ENCODE measurements at places on chromosomes 12 and 14.

DNA sequence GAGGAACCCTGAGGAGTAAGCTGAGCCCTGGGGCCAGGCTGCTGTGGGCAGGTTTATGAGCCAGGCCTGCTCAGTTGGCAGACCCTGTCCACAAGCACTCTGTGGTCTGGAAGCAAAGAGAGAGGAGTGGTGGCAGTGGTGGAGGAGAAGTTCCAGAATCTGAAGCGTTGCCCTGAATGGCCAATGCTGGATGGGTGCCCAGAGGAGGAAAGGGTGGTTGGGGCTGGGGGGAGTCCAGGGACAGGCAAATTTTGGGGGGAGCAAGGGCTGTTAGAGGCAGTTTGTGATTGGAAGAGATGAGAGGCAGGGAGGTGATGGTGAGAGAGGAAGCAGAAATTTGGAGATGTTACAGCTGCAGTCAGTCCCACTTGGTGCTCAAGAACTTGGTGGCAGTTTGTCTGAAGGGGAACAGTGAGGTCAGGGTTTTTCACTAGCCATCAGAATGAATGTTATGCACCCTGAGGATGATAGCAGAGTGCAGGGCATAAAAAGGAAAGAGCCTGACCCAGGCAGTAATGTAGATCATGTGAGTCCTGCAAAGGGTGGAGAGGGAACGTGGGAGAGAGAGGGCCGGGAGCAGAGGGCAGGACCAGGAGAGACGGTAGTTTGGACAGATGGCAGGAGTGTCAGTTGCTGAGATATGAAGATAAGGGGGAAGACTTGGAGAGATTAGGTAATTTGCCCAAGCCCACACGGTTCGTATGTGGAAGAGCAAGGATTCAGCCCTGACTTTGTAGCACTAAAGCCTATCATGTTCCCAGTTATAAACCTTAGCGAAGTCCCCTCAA, 51.2 kb downstream of the GALNT8 start:
- DNase-seq, result no peak

DNA sequence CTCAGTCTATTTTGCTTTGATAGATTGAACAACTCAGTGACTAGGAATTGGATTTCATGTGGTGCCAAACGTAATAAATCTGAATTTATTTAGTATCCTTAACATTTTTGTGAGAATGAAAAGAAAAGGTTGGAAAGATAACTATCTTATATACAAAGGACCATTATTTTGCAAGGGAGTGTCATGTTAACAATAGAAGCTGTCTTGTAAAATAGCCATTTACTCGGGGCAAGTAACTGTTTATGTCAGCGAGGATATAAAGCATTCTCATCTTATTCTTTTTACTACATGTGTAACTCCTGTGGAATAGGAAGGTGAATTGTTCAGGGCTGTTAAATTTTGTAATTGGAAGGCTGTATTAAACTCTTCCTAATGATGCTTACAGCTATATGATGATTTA, 5.9 kb downstream of the RERGL start:
- DNase-seq, result no peak

DNA sequence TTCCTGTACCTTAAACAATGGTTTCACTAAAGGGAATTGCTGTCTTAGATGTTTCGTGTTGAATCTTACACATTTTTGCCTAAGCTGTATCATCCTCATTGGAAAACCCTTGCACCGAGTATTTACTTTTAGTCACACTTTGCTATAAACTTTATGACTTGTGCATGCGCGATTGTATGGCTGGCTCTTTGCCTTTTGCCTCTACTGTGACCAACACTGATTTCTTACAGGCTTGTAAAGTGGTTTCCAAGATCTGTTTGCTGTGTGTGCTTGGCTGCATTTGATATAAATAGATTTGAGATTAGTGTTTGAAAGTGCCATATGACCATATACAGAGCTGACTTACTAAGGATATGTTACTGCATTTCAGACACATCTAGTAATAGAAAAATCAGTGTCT, 40.5 kb downstream of the RASSF3 start:
- DNase-seq, result no peak

- no peak for DNase-seq
These were observed 28.1 kb downstream of the OR10P1 start for GRCh38 chr12:55664826-55665225.

- no peak for DNase-seq
These were observed 205.2 kb downstream of the CACNA1C start for GRCh38 chr12:2258025-2258424.

DNA sequence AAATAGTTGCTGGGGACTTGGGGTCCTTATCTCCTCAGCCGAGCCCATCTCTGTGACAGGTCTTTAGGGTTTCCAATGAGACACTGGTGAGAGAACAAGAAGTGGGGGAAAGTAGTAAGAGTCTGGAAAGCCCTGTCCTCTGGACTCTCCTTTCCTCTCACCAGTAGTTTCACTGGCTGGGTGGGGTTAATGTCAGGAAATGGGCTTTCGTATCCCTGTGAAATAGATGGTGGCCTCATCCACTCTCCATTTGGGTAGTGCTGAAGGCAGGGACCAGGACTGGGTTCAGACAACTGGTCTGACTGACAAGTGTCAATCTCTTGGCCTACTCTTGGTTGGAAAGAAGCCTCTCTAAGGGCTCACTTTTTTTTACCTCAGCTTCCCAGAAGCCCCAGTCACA, 7.5 kb downstream of the ZNF385A start:
- DNase-seq, result no peak

GRCh38 chr14:91613459-91614112, 103.5 kb upstream of the PPP4R3A start:
- DNase-seq, result no peak

GRCh38 chr12:51636986-51637385, 46.0 kb downstream of the SCN8A start:
- DNase-seq, result no peak

DNA sequence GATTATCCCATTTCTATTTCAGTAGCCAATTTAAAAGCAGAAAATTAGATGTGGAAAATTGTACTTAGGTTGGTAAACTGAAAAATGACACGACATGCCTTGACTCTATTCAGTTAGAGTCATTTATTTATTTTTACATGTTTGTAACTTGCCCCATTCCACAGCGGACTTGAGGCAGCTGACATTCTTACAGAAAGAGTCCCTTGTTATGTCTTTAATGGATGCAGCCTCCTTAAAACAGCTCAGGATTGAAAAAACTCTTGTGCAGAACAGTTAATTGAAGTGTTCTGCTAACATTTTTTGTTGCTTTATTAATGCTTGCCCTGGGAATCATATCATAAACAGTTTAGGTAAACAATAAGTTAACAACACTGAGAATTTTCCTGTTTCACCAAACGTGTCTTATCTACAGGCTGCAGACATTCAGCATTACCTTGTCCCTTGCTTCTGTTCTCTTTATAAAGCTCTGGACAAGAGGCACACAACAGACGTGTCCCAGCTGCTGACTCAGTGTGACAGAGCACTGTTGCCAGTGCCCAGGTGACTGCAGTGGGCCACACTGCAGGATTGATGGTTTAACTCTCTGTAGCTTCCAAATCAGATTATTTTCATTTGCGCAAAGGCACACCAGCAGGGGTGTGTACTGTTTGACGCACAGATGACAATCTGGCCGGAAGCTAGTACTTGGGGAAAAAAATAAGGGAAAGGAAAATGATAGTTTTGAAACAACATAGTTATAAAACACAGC, 101.6 kb downstream of the PELI2 start:
- DNase-seq, result no peak

DNA sequence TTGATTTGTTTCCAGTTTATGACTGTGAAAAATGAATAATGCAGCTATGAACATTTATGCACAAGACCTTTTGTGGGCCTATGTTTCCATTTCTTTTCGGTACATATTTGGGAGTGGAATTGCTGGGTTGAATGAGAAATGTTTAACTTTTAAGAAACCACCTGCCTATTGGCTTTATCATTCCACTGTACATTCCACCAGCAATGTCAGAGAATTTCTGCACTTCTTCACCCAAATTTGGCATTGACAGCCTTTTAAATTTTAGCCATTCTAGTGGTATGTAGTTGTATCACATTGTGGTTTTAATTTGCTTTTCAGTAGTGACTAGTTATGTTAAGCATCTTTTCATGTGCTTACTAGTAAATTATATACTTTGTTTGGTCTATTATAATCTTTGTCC, 317.0 kb upstream of the TMTC1 start:
- no peak for DNase-seq

GRCh38 chr14:100723830-100724437, 2.8 kb upstream of the DLK1 start:
- DNase-seq, result no peak

DNA sequence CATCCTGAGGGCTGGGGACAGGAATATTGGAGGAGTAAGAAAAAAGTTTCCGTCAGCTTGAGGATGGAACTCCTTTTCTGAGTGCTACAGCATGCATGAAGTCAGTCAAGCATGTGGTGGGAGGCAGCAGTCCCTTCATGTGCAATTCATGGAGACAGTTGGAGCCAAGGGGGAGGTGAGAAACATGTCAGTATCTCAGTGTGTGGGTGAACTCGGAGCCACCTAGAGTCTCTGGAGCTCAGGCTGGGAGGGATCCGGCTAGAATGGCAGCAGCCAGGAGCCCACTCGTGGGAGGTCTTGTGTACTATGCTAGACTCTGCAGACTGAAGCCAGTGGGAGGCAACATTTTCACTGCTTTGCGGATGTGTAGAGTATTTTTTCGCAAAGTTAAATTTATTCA, 60.3 kb downstream of the AVPR1A start:
- no peak for DNase-seq

GRCh38 chr14:43540948-43541347, 966.1 kb downstream of the FSCB start:
- no peak for DNase-seq

GRCh38 chr12:32583534-32583933, 95.6 kb upstream of the DNM1L start:
- no peak for DNase-seq

GRCh38 chr14:63543826-63544406, 739 bp upstream of the PPP2R5E start:
- DNase-seq, result no peak

DNA sequence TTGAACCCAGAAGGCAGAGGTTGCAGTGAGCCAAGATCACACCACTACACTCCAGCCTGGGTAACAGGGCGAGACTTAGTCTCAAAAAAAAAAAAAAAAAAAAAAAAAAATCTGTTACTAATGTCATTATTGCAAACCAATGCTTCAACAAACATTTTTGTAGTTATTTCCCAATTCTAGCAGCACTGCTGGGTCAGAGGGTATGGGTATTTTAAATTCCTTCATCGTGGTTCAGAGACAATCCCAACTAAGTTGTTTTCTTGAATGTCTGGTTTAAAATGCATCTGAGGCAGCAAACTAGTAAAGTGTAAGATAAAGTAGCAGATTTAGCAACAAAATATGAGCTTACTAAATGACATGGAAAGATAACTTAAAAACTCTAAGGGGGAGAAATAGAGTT, 65.6 kb downstream of the FERMT2 start:
- DNase-seq, result no peak

- no peak for DNase-seq
These were observed 850 bp downstream of the SMOC1 start for GRCh38 chr14:69880044-69880487.

DNA sequence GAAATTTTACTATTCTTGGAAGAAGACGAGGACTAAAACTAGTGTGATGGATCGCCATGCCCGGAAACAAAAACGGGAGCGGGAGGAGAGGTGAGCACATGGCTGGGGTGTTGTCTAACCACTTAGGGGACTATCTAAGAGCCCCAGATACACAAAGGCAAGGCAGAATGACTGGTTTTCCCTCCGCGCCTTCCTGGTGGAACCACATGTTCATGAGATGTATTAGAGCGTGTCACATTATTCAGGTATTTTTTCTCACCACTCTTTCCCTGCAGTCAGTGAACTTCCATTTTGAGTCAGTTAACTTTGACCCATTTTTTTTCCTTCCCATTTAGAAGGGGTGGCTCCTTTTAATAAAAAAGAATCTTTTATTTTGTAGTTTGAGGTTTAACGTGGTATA, 68.8 kb upstream of the TRAF3 start:
- no peak for DNase-seq

DNA sequence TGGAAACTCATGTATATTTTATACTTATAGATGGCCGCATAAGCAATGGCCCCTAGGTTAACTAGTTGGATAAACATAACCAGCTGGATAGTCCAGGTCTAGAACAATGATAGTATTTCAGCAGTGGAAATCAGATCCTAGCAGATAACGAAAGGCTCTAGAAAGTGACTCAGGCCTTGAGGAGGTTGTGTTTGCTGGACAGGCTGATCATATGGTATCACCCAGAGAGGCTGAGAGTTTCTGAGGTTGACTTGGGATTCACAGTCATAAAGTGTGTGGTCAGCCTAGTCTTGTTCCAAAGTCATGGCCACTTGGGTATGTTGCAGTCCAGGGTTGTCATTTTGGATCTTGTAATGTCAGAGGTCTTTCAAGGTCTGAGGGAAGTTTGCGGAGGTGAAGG, 16.8 kb downstream of the FLVCR2 start:
- no peak for DNase-seq

GRCh38 chr12:122125452-122126341, 47.1 kb downstream of the MLXIP start:
- DNase-seq, result no peak

Measured in tibial nerve (tissue), 4 donors.